ENCODE measurements at places on chromosomes 16 and 17. TPM values are rescaled to one million over a fixed set of nuclear protein-coding genes. Genes with fewer than 3 reads are reported as not detected.
A peak's percentile ranks its signal among the peaks of the same experiment; 100 is the strongest.

GRCh38 chr16:75088216-75088615 lies 28.4 kb downstream of the LDHD start:
- peaks cover 4% of the 10 kb centered on the region for H3K36me3 ChIP-seq
- H3K4me3 ChIP-seq = no peak overlapping the region
- no peaks in the 10 kb centered on the region for H3K27me3 ChIP-seq
- H3K27ac ChIP-seq = no peak overlapping the region

DNA sequence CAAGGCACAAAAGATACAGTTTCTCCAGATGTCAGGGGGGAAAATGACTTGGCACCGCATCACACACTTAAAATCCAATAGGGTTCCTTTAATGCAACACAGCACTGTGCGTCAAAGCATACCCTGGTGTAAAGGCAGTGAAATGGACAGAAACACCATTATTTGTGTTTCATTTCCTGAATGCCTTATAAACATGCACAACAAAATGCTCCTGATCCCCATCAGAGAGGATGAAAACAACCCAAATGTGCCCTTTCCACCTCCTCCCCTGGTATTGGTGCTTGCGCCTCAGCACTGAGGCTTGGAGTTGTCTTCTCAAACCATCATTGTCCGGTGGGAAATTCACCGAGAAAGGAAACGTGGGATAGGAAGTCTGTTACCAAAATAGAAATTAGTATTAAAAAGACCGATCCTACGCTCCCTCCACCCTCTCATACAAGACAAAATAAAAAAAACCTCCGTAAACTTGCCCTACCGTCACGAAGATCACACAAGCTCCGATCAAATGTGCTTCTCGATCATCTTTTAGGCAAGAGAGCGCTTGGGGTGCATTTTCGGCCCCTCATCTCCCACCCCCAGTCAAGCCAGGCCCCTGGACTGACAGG lies 722 bp downstream of the CDC27 start:
- no peak for DNase-seq
- peak overlapping the region; percentile 96 for H3K27ac ChIP-seq
- H3K27me3 ChIP-seq = no peaks in the 10 kb centered on the region
- peak overlapping the region; percentile 95 for H3K4me3 ChIP-seq
- peaks cover 46% of the 10 kb centered on the region for H3K4me1 ChIP-seq
- H3K36me3 ChIP-seq = peaks cover 18% of the 10 kb centered on the region

DNA sequence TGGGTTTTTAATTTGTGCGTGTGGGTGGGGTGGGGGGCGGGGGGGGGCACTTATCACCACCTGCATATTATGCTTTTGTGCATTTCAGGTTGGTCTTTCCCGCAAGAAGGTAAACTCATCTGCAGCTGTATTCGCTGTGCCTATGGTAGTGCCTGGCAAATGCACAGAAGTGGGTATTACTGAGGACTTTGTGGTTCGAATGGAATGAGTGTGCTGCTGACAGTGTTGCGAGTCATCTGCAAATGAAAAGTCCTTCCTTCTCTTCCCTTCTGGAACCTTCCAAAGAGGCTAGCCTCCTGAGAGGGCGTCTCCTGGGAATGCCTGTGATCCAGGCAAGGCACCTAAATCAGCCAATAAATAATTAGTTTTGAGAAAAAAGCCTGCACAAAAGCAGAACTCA lies 532.9 kb downstream of the MAF start:
- peaks cover 10% of the 10 kb centered on the region for H3K27me3 ChIP-seq
- peaks cover 1% of the 10 kb centered on the region for H3K36me3 ChIP-seq
- no peaks in the 10 kb centered on the region for H3K4me1 ChIP-seq
- no peak overlapping the region for H3K4me3 ChIP-seq

- H3K4me3 ChIP-seq = no peak overlapping the region
- H3K4me1 ChIP-seq = peaks cover 7% of the 10 kb centered on the region
- DNase-seq = no peak
- H3K36me3 ChIP-seq = no peaks in the 10 kb centered on the region
Observed at GRCh38 chr17:65198653-65199382, 61.6 kb downstream of the RGS9 start.

- DNase-seq = peak; percentile 45
- H3K4me3 ChIP-seq = peak overlapping the region; percentile 78
- H3K27me3 ChIP-seq = no peaks in the 10 kb centered on the region
- peak overlapping the region; percentile 95 for H3K27ac ChIP-seq
- peaks cover 40% of the 10 kb centered on the region for H3K4me1 ChIP-seq
Observed at GRCh38 chr16:85935391-85935973, 36.5 kb downstream of the IRF8 start.

The CDH11 gene
- not detected for total RNA-seq

The FNDC8 gene
- total RNA-seq = not detected
